ENCODE measurements at places on chromosomes 5 and 9.

DNA sequence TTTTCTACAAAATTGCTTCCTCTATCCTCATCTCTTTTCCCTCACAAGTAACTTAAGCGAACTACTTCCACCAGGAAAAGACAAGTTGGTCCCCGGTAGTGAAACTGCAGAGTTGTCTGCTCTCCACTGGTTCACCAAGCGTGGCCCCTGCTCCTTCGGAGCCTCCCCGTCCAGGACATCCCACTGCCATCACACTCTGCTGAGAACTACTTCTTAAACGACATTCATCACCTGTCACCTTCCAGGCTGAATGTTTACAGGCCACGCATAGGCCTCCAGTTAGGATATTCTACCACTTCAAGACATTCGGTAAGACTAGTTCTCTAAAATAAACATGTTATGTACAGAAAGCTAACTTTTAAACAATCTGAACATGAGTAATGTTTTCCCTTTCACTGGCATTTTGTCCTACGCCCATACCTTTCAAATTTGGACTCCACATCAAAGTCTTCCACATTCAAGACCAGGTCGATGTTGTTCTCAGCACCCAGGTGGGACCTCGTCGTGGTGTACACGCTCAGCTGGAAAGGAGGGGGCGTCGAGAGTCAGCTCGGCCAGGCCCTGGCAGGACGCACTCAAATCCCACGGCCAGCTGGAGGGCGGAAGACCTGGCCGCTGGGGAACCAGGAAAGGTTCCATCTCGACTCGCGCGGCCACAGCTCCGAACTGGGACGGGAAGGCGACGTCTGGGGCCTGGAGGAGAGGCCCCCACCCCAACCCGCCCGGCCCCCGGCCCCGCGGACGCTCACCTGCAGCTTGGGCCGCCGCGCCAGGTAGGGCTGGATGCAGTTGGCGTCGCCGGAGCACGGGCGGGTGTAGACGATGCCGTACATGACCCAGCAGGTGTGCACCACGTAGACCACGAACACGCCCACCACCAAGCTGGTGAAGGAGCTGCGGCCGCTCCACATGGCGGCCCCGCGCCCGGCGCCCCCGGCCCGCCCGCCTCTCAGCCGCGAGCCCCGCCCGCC, 683 bp downstream of the CLPTM1L start:
- DNase-seq: no peak

DNA sequence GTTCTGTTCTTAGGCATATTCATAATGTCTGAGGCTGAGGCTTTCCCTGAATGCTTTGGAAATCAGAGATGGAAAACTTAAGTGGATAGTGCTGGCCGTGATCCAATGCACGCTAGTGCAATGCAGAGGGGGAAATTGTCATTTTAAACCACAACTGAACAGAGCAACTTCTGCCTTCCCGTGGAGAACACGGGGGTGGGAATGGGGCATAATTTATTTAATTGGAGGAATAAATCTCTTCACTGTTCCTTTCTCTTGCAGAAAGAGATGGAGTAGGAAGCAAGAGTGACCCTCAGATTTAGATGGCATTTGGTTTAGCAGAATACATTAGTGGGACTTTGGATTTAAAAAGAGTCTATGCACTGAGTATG, 22.9 kb upstream of the NREP start:
- DNase-seq: no peak

DNA sequence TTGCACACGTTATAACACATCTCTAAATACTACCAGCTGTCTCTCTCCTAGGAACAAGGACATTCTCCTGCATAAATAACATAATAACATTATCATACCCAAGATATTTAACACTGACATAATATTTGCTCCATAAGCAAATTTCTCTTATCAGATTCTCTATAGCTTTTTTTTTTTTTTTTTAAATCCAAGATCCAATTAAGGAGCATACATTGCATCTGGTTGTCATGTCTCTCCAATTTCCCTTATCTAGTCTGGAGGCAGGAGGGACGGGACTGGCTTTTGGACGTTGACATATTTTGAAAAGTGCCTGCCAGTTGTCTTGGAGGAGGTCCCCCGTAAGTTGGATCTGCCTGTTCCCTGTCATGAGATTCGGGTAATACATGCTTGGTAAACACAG, 76.6 kb downstream of the RAPGEF1 start:
- DNase-seq: no peak

DNA sequence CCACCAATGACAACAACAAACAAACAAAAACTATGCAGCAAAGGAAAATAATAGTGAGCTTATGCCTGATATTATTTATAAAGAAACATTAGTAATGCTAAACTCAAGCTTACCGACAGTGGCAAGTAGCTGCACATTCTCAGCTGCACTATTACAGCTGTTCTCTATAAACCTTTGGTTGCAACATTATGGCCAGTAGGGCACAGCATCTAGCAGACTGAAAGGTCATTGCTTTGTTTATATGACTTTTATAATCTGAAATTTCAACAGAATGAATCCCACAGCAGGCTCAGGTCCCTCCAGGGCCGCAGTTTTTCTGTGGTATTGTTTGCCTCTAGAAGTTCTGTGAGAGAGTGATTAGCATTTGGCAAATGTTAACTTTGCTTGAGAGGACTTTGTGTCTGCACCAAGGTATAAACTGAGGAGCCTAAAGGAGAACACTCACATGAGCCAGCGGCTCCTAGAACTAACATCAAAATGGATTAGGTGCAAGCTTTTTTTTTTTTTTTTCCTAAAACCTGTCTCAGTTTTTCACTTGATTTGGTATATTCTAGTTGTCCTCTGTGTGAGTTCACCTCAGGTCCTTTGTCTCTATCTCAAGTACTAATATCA, 58.3 kb downstream of the IZUMO3 start:
- no peak for DNase-seq

DNA sequence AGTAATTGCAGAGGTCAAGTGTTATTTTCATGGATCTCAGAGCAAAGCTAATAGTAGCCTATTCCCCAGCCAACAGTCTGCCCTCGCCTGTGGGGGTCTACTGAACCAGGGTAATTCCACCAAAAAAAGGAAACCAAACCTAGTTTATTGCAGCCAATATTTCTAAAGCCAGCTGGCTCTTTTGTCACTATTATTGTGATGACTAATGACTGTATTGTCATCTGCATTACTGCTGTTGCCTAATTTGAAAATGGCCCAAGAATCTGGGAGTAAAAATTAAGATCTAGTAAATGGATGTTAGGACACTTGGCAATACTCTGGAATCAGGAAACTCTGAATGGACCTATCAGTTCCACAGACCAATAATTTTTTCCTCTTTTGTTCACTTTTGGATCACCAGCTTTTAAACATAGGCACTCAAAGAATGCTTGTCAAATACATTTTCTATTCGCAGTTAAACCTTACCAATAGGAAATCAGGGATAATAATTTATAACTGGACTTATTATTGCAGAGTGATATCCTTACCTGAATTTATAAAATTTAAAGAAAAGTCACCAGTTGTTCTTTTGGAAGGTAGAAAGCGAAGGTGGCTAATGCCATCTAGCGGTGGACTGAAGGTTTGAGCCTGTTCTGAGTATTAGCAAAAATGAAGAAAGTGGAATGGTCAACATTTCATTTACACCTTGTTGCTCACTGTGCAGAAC, 69.2 kb downstream of the SYK start:
- DNase-seq: peak; percentile 60

- DNase-seq: no peak
These were observed 176.4 kb downstream of the KIF4B start for GRCh38 chr5:155189981-155190380.

- DNase-seq: no peak
These were observed 108.3 kb downstream of the SMIM15 start for GRCh38 chr5:61053937-61054336.

DNA sequence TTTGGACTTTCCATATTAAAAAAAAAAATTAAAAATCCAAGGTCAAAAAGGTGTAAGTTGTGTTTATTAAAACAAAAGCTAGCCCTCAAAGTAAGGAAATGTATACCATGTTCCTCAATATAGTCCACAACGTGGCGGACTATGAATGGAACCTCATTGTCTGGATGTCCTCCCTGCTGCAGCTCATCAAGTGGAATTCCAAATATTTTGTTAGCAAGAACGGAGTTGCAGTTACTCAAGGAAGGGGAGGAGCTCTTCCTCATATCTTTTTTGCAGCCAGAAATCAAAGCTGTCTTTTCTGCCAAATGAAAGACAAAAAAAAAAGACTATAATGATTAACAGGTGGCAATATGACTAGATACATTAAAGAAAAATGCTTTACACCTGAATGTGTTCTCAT, 14.0 kb downstream of the FAM13B start:
- no peak for DNase-seq

GRCh38 chr5:965604-966344, 42.8 kb upstream of the NKD2 start:
- DNase-seq: no peak

DNA sequence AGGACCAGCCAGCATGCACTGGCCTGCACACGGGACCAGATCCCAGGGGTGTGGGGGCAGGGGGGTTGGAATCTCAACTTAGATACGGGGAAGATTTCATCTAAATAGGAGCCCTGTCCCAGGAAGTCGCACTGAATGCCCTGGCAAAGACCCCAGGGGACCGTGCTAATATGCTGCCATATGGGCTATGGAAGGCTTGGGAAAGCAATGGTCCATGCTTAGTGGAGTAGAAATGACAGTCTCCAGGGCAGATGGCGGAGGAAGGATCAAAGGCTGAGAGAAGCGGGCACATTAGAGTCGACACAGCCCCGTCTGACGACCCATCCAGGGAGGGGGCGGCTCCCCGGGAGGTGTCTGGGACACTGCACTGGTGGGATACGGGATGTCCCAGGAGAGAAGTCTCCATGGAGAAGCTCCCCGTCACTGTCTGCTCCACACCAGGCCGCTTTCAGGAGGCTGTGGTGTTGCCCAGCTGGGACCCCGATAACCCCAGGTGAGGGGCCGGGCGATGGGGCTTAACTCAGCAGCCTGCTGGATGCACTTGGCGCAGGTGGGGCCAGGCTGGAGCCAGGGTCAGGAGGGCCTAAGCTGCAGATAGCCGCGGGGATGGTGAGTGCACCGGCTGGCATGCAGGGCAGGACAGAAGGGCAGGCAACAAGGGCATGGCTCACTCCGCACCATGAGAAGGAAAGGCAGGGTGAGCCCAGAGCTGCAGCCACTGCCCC, 377.7 kb upstream of the IRX1 start:
- no peak for DNase-seq

DNA sequence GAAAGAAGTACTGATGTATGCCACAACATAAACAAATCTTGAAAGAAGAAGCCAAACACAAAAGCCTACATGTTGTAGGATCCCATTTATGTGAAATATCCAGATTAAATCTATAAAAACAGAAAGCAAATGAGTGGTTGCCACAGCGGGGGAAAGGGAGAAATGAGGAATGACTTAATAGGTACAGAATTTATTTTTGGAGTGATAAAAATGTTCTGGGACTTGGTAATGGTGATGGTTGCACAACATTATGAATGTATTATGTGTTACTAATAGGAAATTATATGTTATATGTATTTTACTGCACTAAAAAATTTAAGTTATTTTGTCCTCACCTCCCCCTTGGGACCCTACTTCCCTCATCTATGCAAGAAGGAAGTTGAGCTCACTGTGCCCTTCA, 16.4 kb upstream of the TTC1 start:
- DNase-seq: no peak

GRCh38 chr9:109382182-109382581, 61.3 kb upstream of the EPB41L4B start:
- DNase-seq: no peak

GRCh38 chr9:21114311-21114710, 27.3 kb downstream of the IFNW1 start:
- DNase-seq: no peak

DNA sequence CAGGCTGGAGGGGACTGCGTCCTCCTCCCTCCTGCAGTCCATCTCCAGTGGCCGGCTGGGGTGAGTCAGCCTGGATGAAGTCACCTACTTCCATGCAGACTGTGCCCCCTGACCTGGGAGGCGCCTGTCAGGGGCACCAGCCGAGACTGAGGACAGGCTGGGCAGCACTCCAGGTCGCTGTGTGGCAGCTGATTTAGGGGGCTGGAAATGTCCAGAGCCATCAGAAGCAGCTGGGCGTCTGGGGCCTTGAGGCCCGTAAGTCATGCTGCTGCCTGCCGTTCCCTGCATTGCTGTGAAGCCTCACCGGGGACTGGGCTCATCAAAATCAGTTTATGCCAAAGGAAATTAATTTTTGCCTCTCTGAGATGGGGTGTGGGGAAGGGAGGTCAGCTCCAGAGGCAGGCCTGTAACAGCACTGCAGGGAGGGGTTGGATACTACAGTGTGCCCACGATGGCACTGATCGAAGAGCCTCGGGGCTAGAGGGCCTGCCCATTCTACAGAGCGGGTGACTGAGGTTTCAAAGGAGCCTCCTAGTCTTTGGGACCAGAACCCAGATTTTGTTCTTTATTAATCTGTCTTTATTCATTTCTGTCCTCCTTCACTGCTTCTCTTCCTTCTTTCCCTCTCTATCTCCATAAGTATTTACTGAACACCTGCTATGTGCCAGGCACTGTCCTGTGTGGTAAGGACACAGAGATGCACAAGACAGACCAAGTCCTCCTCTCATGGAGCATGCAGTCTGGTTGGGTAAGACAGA, 70.4 kb upstream of the PSD2 start:
- DNase-seq: no peak

DNA sequence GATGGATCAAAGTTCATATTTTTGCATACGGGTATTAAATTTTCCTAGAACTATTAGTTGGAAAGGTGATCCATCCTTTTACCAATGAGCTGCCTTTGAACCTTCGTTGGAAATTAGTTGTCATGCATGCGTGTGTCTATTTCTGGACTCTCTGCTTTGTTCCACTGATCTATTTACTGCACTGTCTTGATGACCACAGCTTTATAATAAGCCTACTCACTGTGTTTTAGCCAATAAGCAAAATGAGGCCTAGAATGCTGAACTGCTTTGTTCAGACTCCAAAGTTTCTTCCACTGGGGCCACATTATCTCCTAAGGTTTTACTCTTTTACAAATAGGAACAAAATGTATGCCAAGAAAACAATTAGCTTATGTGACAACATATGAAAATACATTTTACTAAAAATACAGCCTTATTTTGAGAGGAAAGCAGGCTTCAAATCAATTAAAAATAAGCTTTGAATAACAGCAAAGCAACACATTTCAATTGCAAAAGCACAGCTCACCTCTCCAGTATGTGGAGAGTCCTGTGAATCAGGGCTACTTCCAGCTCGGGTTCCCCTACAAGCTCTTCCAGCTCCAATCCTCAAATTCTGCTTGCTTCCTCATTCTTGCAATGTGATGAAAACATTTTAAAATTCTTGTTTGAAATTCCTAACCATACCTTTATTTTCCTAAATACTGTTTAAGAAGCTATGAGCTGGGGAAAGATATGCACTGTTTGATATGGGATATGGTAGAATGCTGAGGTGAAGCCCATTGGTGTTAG, 72.0 kb downstream of the RETREG1 start:
- DNase-seq: no peak
